IMR-90 (cell line): ENCODE measurements at places on chromosomes 6 and 20. TPM values are rescaled to one million over a fixed set of nuclear protein-coding genes. Genes with fewer than 3 reads are reported as not detected.

- no peak for DNase-seq
Observed at GRCh38 chr20:10949930-10950783, 276.4 kb upstream of the JAG1 start.

GRCh38 chr6:64258752-64259151 lies 623.1 kb downstream of the PHF3 start:
- DNase-seq = no peak

- DNase-seq = peak; percentile 45
Observed at GRCh38 chr20:2005831-2006426, 12.1 kb upstream of the PDYN start.

DNA sequence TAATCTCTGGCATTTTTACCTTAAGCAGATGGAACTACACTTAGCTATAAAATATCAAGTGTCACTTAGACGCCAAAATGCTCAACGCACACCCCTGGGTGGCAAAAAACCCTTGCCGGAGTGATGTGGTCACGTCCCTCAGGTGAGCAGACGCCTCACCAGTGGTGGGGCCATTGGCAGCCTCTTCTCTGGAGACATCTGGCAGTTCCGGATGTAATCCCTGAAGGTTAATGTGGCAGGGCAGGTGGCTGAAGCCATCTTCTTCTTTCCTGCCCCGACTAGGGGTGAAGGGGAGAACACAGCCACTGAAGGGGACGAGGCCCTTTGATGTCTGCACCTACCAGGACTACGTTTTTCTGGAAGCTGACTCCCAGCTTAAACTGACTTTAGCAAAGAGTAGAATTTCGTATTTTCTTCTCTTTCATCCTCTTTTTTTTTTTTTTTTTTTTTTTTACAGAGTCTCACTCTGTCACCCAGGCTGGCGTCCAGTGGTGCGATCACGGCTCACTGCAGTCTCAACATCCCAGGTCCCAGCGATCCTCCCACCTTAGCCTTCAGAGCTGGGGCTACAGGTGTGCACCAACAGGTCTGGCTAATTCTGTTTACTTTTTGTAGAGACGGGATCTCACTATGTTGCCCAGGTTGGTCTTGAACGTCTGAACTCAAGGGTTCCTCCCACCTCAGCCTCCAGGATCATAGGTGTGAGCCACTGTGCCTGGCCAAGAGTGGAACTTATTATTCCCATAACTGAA lies 152.1 kb downstream of the TTLL2 start:
- no peak for DNase-seq

Gene TFAP2C
- under 0.01 TPM in 2 replicates for total RNA-seq

DNA sequence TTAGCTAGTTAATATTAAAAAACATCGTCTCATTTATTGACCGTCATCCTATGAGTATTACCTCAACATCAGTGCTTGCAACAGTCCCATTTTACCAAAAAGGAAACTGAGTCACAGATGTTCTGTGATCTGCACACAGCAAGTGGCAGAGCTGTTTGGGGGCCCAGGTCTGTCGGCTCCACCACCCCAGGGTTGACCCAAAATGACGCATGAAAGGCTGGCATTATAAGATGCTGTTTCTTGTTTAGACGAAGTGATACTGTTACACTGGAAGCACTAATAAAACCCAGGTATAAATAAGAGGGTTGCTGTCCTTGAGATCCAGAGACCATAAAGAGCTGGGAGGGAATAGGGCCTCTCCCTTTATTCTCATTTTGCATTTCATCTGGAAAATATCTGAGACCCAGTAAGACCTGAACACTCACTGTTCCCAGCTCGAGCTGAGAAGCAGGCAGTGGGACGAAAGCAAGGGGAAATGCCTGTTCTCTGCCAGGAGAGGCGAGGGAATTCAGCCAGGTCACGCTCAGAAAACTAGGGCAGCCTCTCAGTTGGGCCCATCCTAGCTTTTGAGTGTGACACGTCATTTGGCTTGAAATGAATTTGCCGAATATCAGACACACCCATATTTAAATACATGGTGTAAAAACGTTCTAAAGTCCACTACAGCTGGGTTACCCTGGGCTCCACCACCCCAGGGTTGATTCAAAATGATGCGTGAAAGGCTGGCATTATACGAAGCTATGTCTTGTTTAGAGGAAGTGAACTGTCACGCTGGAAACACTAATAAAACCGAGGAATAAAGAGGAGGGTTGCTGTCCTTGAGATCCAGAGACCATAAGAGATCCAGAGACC lies 1.4 kb upstream of the MICAL1 start:
- DNase-seq = peak; percentile 31

GRCh38 chr6:156348849-156349248 lies 428.3 kb upstream of the ARID1B start:
- no peak for DNase-seq

DNA sequence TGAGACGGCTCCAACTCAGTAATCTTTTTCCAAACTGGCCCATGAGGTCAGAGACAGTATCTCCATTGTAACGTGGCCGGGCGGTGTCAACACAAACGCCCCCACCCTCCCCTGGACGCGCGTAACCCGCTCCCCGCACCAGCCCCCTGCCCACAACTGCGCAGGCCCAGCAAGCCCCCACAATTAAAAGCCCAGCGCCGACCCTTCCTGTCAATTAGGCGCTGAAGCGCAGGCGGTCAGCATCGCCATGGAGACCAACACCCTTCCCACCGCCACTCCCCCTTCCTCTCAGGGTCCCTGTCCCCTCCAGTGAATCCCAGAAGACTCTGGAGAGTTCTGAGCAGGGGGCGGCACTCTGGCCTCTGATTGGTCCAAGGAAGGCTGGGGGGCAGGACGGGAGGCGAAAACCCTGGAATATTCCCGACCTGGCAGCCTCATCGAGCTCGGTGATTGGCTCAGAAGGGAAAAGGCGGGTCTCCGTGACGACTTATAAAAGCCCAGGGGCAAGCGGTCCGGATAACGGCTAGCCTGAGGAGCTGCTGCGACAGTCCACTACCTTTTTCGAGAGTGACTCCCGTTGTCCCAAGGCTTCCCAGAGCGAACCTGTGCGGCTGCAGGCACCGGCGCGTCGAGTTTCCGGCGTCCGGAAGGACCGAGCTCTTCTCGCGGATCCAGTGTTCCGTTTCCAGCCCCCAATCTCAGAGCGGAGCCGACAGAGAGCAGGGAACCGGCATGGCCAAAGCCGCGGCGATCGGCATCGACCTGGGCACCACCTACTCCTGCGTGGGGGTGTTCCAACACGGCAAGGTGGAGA lies at the start of the genes HSPA1A and HSPA1L:
Gene HSPA1A, plus strand, starts transcription at position 519 of the 814 bp plus-strand sequence. Its CDS starts 214 bp downstream, at position 733.
Gene HSPA1L, minus strand, starts transcription at position 259 of the 814 bp plus-strand sequence. CDS start 3,311 bp downstream, outside the sequence.
- DNase-seq = peak; percentile 95
